ENCODE measurements at places on chromosomes 12 and 14.

- peak; percentile 53 for DNase-seq
Measured at GRCh38 chr12:126069549-126070165, 1004.4 kb downstream of the AACS start.

DNA sequence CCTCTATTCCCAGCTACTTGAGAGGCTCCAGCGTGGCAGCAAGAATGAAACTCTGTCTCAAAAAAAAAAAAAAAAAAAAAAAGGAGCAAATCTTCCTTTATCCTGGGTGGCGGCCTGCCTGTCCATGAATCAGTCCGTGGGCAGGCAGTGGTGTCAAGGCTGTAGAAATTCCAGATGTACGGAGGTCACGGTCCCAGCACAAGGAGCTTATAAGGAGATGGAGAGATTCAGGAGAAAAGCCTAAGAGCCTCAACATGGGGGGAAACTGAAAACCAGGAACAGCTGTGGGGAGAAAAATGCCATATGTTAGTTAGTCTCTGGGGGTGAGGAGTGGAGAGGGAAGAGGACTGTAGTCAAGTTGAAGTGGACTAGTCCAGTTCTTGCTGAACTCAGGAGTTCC, 130.5 kb upstream of the CRY1 start:
- DNase-seq: no peak

GRCh38 chr14:89384023-89384422, 33.0 kb downstream of the FOXN3 start:
- DNase-seq: no peak

DNA sequence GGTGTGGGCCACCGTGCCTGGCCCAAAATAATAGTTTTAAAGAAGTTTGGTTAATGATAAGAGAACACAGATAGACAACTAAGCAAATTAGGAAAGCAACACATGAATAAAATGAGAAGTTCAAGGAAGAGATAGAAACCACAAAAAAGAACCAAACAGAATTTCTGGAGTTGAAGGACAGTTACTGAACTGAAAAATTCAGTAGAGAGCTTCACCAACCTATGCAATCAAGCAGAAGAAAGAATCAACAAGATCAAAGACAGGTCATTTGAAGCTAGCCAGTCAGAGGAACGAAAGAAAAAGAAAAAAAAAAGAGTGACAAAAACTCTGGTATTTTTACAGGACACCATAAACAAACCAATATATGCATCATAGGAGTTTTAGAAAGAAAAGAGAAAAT, 15.4 kb upstream of the KRT83 start:
- no peak for DNase-seq

DNA sequence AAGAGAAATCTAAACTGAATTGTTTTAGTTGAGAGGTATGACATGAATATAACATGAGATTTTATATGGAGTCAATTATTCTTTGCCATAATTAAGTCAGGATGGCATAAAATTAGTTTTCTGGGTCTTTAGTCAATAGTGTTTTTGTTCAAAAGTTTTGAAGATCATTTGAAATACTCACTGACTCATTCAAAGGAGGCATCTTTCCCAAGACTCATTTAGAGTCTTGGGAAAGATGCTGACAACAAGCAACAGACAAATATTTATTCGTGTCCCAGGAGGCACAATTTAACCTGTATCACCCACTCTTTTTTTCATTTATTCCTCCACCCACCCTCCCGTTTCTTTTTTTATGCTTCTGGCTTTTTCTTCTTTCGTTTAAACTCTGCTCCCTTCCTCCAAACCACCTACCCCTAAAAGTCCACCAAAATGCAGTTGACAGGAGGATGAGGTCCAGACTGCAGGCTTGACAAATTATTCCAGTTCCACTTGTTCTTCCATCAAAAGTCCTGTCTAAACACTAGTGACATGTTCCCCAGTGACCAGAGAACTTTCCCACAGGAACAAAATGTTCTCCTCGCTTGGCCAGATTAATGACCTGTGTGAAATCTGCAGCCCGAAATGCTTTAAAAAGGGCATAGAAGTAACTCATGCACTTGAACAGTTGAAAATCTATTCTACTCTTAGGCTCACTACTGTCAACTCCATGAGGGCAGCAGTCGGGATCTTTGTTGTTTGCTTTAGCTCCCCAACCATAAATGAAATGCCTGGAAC, 43.3 kb upstream of the CSRP2 start:
- DNase-seq: no peak

- DNase-seq: no peak
Measured at GRCh38 chr14:103519837-103520212, 2.8 kb downstream of the CKB start.

GRCh38 chr12:112837629-112838197, 46.2 kb downstream of the RPH3A start:
- DNase-seq: peak; percentile 34

DNA sequence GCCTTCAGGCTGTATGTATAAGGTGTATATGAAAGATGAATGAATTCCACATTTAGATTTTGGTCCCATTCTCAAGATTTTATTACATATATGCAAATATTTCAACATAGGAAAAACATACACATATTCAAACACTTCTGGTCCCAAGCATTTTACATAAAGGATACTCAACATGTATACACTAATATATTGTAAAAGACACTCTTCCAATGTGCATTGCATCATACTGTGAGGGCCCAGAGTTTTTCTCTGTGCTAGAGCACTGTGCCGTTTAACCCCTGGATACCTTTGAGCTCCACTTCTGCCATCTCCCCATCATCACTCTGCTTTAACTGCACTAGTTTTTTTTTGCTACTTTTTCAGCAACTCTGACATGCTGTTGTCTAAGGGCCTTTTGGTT, 48.1 kb downstream of the ZDHHC17 start:
- DNase-seq: no peak

- DNase-seq: no peak
Measured at GRCh38 chr14:31030469-31030868, 4.3 kb upstream of the STRN3 start.

- DNase-seq: no peak
Measured at GRCh38 chr14:104516906-104517305, 62.7 kb upstream of the C14orf180 start.

DNA sequence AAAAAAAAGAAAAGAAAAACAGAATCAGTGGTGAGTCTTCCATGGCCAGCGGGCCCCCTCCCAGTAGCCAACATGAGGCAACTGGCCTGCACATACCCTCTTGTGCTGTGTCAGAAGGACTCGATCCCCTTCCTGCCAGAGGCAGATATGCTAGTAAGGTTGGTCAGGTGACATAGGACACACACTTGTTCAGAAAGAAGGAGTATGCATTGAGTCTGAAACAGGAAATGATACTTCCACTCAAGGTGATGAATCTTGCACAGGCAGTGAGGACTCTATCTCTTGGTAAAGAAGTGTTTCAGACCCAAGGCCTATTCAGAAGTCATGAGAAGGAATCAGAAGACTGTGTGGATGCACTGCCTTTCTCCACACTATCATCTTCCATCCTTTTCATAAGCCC, 269.7 kb upstream of the FAR2 start:
- no peak for DNase-seq

DNA sequence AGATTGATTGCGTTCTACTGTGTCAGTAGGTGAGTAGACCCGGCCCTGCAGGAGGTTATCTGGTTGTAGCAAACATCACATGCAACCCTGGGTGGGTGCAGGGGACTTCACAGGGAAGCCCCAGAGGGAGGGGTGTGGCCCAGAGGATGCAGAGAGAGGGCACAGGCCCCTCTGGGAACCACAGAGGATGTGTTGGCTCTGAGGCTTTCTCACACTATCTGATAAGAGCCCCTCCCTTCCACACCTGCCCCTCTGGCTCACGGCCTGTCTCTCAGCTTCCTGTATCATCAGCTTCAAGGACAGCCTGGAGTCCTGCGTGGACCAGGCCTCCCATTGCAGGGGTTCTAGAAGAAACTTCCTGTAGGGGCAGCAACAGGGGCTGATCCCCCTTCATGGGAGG, 101.9 kb downstream of the RIN3 start:
- no peak for DNase-seq

- DNase-seq: no peak
Measured at GRCh38 chr12:41496009-41496408, 307.9 kb downstream of the PDZRN4 start.

DNA sequence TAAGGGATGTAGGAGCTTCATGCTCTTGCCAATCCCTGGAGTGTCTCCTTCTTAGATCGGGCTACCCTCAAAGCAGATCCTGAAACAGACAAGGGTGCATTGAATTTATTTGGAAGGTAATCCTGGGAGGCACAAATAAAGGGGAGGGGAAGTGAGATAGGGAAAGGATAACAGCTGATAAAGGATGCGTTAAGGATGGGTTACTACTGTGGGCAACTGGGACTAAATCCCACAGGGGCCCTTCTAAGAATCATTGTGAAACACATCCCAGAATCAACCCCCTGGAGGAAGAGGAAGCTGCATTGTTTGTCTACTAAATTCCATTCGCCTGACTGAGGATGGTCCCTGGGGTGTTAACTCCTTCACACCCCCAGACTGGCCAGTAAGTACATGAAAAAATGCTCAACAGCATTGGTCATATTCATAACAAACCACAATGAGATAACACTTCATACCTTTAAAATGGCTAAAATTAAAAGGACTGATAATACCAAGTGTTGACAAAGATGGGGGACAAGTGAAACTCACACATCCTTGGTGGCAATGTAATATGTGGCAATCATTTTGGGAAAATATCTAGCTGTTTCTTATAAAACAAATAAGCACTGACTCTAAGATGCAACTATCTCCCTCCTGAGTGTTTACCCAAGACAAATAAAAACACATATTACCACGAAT, 37.0 kb upstream of the CMKLR1 start:
- no peak for DNase-seq

GRCh38 chr12:4032924-4033615, 159.9 kb upstream of the PARP11 start:
- DNase-seq: no peak

DNA sequence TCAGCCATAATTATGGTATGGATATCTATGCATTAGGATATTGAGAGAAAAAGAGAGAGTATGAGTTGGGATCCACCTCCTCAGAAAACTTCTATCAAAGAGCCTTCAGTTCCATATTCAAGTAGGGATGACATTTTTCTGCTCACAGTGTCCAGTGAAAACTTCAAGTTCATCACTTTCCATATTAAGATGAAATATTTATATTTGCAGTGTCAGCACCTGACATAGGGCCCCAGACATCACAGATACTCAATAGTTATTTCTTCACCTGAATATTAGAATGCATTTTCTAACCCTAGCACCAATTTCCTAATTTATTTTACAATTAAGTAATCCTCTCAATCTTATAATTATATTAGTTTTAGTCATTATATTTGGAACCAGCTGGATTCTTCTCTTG, 318.0 kb upstream of the MGAT4C start:
- no peak for DNase-seq

DNA sequence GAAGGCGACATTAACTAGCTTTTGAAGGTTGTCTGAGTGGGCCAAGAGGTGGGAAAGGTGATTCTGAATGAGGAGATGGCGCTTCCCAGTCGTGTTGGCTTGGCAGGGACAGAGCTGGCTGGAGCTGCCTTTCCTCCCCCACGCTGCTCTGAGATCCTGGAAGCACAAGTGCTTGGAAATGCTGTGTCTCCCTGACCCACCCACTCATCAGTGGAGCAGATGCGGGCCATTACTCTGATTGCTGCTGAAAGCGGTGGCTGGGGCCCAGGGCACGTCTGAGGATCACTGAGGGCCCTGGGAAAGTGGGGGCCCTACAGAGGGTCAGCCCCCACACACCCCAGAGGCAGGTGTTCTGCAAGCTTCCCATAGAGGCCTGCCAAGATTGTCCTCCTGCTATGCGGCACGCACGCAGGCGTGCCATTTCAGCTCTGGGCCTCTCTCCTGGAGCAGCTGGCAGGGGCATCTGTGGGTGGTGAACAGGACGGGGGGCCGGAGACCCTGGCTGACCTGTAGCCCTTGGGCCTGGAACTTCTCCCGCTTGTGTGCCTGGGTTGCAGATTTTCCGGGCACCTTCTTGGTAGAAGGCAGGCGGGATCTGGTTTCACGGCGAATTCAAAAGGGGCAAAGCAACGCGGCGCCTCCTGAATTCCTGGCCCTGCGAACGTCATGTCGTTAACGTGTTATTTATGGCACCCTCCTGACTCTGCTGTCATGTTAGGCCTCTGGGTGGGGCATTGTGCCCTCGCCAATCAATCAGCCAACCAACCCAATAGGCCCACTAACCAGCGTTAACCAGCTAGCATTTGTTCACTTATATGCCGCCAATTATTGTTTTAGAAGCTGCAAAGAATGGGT, 133.8 kb upstream of the TBX3 start:
- no peak for DNase-seq

GRCh38 chr12:132492522-132492921, 2.6 kb downstream of the FBRSL1 start:
- DNase-seq: no peak

- DNase-seq: no peak
Measured at GRCh38 chr12:72465940-72466630, 193.9 kb downstream of the TRHDE start.

DNA sequence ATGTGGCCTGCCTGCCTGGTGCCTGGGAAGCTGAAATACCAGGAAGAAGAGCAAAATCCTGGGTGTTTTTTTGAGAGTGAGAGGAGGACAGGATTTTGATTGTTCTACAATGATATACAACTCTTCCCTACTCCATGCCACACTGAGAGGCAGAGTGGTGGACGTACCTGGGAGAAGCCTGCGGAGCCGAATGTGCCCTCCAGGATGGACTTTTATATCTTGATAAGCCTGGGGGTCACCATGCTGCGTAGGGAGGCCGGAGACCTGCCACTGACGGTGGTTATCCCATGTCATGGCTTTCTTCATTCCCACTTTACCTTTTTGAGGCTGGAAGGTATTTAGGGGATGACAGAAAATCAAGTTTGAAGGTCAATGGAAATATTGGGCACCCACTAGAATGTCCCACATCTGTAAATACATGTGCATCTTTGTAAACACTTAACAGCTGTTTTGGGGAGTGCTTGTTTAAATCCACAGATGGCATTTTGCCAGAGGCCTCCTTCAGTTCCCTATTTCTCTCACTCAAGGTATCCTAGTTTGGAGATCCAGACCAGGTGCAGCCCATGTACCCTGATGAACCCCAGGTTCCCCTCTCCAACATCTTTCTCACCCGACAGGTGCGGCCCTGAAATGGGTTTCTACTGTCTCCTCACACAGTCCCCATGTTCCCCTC, 1.1 kb upstream of the GLT1D1 start:
- DNase-seq: no peak

DNA sequence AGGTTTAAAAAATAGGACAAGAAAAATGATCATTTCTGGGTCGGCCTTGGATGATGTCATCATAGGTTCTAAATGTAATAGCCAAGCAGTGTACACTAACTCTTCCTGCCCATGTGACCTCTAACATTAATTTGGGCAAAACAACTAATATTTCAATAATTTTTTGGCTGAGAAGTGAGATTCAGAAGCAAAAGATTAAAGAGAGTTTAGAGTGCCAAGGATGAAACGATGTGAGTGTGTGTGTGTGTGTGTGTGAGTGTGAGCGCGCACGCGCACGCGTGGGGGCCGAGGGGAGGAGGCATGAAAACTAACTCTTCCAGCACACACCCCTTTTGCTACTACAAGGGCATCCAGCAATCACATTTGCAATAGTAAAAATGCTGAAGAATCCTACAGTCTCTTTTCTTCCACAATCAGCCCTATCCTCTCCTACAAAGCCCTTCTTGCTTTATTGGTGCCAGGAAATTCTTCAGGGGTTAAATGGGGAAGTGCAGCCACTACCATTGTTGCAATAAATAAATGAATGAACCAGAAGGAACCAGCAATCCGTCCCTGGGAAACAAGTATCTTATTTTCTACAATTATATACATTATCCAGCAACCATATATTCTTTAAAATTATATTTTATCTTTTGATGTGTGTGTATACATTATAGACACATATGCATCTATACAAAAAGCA, 52.9 kb downstream of the PEBP1 start:
- DNase-seq: no peak

GRCh38 chr14:63908667-63909264, 56.0 kb downstream of the SYNE2 start:
- DNase-seq: no peak

- DNase-seq: no peak
Measured at GRCh38 chr12:117985182-117985581, 16.4 kb upstream of the KSR2 start.

Measured in urothelium cell line (cell line).